ENCODE measurements at places on chromosomes 4 and X.

- no peak for DNase-seq
Measured at GRCh38 chrX:106783716-106784115, 18.8 kb upstream of the TBC1D8B start.

- no peak for DNase-seq
Measured at GRCh38 chr4:87785731-87786509, 13.4 kb upstream of the IBSP start.

GRCh38 chrX:104806346-104806745, 240.3 kb downstream of the IL1RAPL2 start:
- DNase-seq, result no peak

- no peak for DNase-seq
Measured at GRCh38 chr4:70969076-70969475, 24.4 kb upstream of the DCK start.

DNA sequence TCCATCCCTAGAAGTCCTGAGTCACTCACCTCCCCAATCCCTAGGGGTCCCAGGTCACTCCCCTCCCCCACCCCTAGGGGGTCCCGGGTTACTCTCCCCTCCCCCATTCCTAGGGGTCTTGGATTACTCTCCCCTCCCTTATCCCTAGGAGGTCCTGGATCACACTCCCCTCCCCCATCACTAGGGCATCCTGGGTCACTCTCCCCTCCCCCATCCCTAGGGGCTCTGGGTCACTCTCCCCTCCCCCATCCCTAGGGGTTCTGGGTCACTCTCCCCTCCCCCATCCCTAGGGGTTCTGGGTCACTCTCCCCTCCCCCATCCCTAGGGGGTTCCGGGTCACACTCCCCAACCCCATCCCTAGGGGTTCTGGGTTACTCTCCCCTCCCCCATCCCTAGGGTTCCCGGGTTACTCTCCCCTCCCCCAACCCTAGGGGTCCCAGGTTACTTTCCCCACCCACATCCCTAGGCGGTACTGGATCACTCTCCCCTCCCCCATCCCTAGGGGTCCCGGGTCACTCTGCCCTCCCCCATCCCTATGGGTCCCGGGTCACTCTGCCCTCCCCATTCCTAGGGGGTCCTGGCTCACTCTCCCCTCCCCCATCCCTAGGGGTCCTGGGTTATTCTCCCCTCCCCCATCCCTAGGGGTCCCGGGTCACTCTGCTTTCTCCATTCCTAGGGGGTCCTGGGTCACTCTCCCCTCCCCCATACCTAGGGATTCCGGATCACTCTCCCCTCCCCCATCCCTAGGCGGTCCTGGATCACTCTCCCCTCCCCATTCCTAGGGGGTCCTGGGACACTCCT, 2.1 kb downstream of the ASMTL start:
- DNase-seq, result no peak

DNA sequence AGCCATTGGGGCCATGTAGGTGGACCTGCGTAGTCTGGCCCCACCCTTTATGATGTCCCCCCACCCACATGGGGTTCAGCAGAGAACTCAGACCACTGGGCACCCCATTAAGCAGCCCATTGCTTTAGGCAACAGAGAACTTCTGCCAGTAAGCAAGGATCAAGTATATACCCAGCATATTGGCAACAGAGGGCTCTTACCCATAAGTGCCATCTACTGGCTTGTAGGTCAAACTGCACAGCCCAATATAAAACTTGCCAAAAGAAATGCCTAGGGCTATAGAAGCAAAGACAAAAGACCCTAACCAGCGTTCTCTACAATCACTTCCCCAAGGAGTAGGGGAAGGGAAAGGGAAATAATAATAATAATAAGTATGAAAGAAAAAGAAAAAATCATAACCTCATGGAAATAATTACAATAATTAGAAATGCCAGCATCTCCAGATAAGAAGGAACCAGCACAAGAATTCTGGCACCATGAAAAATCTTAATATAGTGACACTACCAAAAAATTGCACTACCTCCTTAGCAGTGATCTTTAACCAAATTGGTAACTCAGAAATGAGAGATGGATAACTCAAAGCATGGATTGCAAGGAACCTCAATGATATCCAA, 1090.7 kb downstream of the FAT4 start:
- DNase-seq, result no peak

GRCh38 chr4:108963910-108964309, 201.1 kb upstream of the ETNPPL start:
- DNase-seq, result no peak

GRCh38 chr4:100960232-100960631, 387.1 kb downstream of the PPP3CA start:
- no peak for DNase-seq

DNA sequence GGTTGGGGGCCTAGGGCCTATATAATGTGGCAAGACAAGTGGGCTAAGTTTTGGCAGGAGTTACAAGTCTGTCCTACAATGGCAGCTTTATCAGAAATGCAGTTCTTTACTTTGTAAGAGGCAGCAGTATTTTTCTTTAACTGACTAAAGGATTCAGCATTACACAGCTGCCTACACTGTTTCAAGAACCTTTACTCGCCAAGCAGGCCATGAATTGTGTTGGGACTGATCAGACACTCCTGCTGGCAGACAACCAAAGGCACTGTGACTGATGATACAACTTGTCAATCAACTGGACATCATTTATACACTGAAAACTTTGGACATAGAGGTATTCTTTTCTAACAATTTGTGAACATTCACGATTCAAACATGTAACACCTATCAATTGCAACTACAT, 4.3 kb downstream of the MORC4 start:
- no peak for DNase-seq

GRCh38 chrX:75748431-75748830, 36.6 kb downstream of the MAGEE2 start:
- DNase-seq, result no peak

GRCh38 chr4:153433754-153434105, 32.4 kb upstream of the TMEM131L start:
- DNase-seq, result no peak

- DNase-seq, result no peak
Measured at GRCh38 chr4:186622788-186623464, 67.6 kb upstream of the MTNR1A start.

DNA sequence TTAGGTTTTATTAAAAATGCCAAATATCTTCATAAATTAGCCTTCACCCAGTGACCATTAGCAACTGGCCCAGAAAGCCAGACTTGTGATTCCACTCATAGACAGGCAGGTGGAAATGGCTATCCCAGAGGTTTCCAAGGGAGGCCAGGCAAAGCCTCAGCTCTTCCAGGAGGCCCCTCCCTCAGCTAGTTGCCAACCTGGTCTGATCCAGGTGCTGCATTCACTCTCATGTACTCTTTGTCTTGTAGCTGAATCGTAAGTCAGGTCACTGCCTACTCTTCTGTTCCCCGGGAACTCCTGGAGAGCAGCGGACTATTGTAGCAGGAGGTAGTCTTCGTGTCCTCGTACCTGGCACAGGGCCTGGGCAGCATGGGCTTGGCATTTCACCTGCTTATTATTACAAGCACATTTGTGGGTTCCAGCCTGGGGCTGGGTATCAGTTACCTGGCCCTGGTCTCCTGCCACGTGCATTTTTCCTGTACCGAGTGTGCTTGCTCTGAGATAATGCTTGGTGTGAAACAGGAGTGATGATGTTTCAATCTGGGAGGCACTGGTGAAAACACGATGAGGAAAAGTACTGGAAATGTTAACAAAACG, 101.6 kb downstream of the FAM193A start:
- no peak for DNase-seq

- no peak for DNase-seq
Measured at GRCh38 chr4:98046665-98047064, 96.6 kb downstream of the STPG2 start.

DNA sequence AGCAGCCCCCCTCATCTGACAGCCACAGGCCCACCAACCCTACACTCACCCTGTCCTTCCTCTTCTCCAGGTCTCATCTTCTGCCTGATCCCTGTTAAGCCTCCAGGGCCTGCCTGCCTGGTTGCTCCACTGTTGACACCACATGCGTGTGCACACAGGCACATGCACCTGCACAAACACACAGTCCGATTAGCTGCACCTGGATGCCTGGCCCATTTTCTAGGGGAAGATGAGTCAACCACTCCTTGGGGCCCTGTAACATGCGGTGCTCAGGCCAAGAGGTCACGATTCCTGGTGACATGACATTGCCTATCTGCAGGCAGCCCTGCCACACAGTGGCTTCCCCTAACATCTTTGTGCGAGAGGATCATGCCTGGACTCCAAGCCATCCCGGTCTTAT, 498.4 kb downstream of the BCOR start:
- DNase-seq, result no peak

DNA sequence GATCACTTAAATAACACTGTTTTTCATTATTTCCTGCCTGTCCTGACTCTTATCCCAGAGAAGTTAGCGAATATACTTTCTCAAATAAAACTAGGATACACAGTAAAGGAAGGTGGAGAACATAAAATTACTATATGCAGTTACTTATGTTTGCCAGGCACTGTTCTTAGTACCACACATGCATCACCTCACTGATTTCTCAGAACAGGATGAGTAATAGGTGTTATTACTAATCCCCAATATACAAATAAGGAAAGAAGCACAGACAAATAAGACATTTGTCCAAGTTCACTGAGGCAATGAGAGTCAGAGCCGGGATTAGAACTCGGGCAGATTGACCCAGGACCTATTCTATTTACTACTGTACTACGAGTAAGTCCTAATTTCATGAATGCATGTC, 91.7 kb downstream of the CORIN start:
- no peak for DNase-seq

- DNase-seq, result no peak
Measured at GRCh38 chr4:157810137-157810774, 362.6 kb downstream of the GASK1B start.

DNA sequence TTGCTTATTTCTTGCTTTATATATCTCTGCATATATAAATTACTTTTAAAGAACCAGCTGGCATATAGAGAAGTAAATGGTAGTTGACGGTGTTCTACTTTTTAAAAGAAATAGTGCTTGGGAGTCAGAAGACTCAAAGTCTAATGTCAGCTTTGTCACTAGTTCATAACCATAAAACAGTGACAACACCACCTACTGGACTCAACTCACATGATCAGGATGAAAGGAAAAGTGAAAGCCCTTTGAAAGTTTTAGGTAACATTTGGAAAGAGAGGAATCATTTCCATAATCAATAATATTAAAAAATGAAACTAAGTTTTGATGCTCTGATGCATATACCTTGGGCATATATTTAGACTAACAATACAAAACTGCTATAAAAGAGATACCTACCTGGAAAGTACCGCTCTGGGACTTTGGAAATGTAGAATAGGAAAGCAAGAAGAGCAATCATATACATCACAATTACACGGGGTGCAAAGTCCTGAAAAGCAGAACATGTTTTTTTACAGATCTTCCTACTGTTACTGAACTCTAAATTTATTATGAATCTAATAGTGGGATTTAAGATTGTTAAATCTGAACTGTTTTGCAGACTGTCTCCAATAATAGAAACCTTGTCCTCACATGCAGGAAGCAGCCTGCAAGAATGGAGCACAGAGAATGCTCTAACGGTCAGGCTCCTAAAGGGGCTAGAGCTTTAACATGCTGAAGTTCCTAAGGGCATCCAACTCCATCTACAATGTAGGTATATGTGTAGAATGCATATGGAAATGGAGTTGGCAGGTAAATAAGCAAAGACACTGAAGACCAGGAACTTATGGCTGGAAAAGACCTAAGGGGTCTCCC, 15.6 kb downstream of the PAQR3 start:
- no peak for DNase-seq

DNA sequence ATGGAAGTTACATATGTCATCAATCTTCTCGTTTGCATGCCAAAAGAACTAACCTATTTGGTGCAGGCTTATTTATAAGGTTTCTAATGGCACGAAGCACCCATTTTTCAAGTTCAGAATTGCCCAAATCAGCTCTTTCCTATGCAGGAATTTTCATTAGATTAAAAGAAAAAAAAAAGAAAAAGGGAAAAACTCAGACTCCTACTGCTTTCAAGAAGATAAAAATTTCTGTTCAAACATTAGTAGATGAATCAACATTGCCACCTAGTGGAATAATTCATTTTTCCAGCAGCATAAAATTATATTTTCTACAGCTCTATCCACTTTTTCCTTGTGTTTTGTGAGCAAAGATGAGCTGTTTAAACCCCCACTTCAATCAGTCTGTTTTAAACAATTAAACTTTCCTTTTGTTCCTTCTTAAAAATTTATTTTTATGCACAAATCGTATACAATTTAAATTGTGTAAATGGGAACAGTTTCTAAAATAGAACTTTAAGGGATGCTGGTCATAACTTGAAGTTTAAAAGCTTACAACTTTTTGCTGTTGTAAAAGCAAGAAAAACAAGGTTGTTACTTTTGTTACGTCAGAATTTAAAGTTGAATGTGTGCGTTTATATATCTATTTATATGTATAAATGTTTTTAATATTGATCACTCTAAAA, 309.9 kb downstream of the ARAP2 start:
- DNase-seq, result no peak

DNA sequence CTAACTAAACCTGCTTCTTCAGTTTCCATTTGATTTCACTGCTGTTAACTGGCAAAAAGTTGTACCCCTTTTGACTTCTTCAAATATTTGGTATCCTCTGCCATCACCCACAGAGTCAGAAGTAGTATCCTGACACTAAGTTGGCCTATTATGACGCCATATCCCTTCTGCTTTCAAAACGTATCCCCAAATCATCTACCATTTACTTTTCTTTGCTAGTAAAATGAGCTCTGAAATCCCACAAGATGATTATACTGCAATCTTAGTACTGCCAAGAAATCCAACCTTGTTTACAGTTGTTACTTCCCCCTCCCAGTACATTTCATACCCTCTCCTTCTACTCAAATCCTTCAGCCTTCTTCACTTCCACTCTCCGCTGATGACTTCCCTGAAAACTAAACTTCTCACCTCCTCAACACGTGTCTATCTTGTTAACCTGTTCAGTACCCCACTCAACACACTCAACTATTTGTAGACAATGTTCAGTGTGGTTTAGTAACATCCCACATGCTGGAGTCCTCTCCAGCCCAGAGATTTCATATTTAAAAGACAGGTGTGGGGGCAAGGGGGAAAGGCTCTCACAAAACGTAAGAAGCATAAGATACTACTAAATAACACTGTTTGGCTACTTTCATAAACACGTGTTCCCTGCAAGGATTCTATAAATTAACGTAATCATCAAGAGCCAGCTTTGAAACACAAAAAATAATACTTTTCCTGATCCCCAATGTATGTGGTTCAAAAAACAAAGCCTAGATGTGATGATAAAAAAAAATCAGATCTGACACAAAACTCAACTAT, 1.3 kb downstream of the NAF1 start:
- no peak for DNase-seq

DNA sequence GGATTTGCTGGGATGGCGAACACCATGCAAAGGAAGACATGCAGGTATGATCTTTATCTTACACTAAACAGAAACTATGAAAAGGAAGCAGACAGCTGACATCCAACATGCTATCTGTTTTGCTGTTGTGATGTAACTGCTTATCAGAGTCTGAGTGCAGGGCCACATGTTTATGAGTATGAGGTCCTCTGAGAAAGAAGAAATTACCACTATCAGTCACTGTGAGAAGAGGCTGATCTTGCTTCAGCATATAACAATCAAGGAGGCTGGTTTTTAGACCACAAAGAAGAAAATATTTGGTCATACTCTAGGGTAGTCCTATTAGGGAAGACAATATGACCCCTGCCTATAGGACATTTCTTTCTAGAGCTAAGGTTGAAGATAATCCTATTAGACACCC, 18.5 kb downstream of the CLGN start:
- no peak for DNase-seq

GRCh38 chr4:145679991-145680455, at the start of gene C4orf51:
TSS of gene C4orf51 (plus strand) at chr4:145680146. CDS start at chr4:145680204, 58 bp downstream.
- DNase-seq, result no peak

Measured in stimulated activated naive CD8-positive, alpha-beta T cell treated with anti-CD3 and anti-CD28 coated beads, Interleukin-15, Interleukin-2, amounts not matched to agents 100 U/mL and 50 U/mL, for 24 hours (primary cell).